ENCODE measurements at places on chromosomes 3 and 15.

- no peak for DNase-seq
These were observed 102.3 kb upstream of the PROK2 start for GRCh38 chr3:71887256-71887655.

GRCh38 chr3:186843039-186843432 lies 526 bp downstream of the ADIPOQ start:
- DNase-seq = no peak

GRCh38 chr3:54133196-54133595 lies 10.8 kb downstream of the CACNA2D3 start:
- DNase-seq = no peak

- DNase-seq = no peak
These were observed 368.7 kb upstream of the TBL1XR1 start for GRCh38 chr3:177565981-177566380.

DNA sequence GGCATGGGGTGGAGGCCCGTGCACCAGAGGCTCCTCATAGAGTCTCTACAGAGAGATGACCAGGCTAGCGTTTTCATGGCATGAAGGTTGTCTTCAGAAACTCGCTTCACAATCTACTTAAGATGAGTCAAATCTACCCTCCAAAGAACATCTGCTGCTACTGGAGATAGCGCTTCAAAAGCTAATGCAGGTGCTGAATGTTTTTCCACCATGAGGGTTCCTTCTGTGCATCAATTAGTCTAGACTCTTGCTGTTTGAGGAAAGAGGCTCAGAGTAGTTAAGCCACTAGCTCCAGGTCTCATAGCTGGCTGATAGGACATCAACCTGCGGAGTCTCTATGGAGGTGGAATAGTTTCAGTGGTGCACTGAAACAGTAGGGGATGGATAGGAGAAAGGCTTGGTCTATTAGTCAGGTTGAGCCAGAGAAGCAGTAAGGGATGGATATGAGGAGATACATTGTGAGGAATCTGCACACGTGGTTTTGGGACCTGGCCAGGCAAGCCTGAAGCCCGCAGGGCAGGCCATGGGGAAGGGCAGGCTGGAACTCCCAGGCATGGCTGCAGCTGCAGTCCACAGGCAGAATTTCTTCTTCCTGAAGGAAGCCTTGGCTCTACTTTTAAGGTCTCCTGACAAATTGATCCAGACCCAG lies 117.5 kb downstream of the APBA2 start:
- no peak for DNase-seq

- DNase-seq = no peak
These were observed 9.2 kb downstream of the NFKBIZ start for GRCh38 chr3:101858464-101859030.

GRCh38 chr3:69830147-69830546 lies 90.9 kb downstream of the MITF start:
- no peak for DNase-seq

DNA sequence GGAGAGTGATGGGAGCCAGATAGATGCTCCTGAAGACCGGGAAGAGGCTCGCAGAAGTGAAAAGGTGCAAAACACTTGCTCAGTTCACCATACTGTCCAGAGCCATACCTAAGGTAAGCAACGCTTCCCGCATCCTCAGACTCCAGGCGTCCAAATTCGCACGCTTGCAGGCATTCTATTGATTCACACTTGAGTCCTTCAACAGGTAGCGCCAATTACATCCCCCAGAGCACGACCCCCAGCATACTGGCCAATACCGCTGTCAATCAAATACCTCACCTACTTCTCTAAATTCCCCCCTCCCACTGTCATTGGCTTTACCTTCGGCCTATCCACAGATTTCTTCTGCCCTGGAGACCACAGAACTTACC lies 361 bp upstream of the STXBP5L start:
- no peak for DNase-seq

GRCh38 chr3:181329024-181329423 lies 339.5 kb upstream of the DNAJC19 start:
- no peak for DNase-seq

- DNase-seq = no peak
These were observed 8.6 kb upstream of the PPM1L start for GRCh38 chr3:160747422-160747821.

- no peak for DNase-seq
These were observed 44.8 kb upstream of the MUC4 start for GRCh38 chr3:195856410-195857084.

Measured in activated CD4-positive, alpha-beta T cell treated with anti-CD3 and anti-CD28 coated beads, Interleukin-2, amount 50 U/mL, for 16 hours (primary cell).